Pulmonary artery endothelial cell (primary cell): ENCODE measurements at places on chromosomes 16 and 17.

DNA sequence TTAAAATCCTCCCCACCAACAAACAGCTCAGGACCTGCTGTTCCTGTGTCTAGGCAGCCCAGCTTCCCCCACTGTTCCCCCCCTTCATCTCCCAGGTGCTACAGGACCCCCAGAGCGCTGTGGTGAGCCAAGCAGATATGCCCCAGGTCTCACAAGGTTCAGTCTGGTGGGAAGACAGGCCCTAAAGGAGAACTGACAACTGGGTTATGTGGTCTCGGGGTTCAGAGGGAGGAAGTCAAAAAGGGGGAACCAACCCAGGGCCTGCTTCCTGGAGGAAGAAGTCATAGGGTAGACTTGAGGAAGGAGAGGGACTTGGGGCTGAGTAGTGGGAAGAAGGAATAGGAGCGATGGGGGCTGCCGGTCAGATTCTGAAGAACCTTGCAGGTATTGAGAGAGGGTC is 2.6 kb downstream of the RIPOR1 start:
- no peak for DNase-seq

DNA sequence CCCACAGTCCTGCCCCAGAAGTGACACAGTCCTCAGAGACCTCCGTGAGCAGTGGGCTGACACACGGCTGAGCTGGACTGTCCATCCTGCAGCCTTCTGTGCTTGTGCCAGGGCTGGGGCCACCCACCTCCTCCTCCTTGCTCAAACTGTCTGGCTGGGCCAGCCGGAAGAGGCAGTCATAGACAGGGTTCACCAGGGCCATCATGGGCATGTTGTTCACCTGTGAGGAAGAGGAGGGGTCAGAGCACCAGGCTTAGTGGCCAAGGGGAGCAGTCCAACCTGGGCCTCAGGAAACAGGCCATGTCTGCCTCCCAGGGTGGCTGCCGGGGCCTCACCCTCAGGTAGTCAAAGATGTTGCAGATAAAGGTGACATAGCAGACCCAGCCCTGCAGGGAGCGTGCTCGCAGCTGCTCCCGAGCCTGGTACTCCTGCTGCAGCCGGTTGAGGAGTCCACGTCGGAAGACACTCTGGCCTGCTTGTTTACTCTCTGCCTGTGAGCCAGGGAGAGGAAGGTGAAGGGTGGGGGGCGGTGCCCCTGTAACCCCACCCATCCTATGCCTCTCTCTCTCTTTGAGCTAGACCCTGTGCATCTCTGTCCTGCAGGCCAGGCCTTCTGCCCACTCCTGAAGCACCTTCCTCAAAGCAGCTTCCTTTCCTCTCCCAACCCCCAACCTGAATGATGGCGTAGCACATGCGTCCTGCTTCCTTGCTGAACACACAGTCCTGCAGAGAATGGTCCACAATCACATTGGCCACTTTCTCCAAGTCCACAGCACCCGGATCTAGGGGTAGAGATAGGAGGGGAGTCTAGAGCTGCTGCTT is 3.4 kb downstream of the MIF4GD start:
- no peak for DNase-seq

- DNase-seq: no peak
These were observed 15.6 kb upstream of the CBFB start for GRCh38 chr16:67013233-67013822.

DNA sequence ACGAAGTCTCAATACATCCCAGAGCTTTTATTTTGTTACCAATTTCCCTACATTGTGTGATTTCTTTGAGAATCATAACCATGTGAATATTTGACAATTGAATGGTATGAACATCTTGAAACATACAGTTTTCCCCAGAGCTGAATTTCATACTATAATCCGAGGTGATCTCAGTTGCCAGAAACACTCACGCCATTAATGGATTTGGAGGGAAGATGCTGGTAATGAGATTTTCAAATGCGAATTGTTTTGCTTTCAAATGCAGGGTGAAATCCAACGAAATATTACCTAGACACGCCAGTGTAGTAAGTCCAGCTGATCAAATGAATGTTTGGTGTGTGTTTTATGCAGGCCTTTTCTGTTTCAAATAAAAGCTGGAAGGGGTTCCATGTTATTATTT is 277.8 kb upstream of the CDH5 start:
- DNase-seq: no peak

DNA sequence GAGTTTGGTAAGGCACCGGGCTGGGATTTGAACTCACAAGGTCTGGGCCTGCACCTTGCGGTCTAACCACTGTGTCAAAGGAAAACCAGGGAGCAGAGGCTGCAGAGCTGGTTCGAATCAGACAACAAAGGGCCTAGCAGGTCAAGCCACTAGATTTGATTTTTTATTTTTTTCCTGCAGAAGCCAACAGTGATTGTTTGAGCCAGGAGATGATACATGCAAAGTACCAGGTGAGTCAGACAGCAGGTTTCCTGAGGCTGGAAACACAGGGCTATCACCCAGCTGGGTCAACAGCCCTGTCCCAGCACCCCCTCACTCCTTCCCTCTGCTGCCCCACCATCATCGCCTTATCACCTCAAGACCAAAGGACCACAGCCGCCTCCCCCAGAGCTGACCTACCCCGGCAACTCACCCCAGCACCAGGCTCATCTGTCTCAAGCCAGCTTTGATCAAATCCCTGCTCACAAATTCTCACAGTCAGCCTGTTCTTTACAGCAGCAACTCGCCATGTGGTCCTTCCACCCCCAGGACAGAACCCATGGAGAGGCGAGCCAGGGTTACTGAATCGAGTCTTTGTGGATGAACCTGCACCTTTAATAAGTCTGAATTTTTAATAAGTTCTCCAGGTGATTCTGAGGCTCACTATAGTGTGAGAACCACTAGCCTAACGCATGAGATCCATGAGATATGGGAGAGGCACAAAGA is 13.0 kb upstream of the KRT19 start:
- DNase-seq: no peak

GRCh38 chr17:63476854-63477479 is at the start of gene ACE:
Gene ACE (plus strand): TSS chr17:63477061. CDS start chr17:63477095, 34 bp downstream.
- DNase-seq: no peak

- DNase-seq: no peak
These were observed 1.1 kb upstream of the ADGRG1 start for GRCh38 chr16:57627184-57627871.

DNA sequence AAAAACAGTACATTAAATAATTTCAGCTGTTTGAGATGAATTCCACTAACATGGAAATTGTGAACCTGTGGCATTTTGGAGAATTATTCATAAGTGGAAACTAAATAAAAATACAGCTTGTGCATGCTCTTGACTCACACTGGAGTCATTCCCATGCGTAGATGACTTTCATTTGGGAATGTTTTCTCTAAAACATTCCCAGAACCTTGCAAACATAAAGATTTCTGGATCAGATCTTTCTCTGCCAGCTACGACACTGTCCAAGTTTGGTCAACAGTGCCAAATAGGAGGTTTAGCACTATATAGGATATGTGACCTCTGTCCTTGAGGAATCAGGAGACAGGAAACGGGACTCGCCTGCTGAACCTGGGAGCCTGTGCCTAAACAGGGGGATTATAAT is 400.9 kb downstream of the SLC39A11 start:
- no peak for DNase-seq

DNA sequence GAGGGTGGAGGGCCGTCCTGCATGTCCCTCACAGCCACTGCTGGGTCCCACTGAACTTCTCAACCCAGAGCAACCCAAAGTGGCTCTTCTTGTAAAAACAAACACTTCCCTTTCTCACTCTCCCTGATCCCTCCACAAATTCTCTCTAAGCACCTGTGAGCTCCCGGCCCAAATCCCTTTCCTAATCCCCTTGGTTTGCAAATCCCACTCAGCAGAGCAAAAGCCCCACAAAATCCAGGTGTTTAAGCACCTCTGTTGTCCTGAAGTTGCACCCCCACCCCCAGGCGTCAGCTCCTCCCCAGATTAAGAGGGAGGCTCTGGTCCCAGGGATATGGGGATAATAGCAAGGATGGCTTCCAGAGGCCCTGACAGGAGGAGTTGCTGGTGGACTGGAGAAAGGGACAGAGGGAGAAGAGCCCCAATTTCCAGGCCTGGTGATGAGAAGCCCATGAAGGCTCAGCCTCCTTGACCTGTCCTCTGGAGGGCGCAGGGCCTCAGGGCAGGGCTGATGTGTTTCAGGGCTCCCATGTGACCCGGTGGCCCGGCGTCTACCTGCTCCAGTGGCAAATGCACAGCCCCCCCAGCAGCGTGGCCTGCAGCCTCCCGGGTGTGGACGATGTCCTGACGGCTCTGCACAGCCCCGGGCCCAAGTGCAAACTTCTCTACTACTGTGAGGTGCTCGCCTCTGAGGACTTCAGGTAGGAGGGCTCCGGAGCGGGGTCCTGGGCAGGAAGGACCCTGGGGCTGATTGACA is 23.0 kb downstream of the NAGPA start:
- no peak for DNase-seq

GRCh38 chr16:6977916-6978315 is 354.7 kb upstream of the RBFOX1 start:
- no peak for DNase-seq

DNA sequence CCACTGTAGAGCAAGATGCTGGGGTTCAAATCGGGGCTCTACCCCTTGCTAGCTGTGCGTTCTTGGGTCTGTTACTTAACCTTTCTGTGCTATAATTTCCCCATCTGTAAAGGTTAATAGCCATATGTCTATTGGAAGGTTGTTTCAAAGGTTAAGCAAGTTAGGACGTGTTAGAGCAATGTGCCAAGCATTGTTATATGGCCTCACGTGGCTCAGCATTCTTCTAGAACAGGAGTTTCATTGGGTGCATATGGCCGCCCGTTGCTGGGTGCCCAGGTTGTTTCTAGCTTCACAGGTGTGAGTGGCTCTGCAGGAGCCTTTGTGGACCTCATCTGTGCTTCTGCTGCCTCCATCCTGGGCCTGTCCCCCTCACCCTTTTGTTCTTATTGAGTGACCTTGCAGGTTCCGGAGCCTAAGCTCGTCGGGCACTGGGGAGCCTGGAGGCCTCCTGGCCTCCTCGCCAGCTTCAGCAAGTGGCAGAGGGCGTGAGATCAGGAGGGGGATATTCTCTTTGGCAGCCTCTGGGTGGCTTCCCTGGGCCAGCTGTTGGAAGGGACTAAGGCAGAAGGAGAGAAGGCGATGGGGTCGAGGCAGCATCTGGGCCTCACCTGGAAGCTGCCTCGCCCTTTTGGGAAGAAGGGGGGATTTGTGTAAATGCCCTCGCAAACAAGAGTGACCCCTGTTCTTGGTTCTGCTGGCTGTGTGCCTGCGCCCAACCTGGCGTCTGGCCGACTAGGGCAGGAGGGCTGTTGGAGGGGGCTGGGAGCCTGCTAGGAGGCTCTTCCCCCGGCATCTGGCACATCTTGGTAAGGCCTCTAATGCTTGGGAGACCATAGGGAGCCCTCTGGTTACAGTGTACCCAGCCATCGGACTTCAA is 80.2 kb upstream of the CIBAR2 start:
- DNase-seq: no peak

DNA sequence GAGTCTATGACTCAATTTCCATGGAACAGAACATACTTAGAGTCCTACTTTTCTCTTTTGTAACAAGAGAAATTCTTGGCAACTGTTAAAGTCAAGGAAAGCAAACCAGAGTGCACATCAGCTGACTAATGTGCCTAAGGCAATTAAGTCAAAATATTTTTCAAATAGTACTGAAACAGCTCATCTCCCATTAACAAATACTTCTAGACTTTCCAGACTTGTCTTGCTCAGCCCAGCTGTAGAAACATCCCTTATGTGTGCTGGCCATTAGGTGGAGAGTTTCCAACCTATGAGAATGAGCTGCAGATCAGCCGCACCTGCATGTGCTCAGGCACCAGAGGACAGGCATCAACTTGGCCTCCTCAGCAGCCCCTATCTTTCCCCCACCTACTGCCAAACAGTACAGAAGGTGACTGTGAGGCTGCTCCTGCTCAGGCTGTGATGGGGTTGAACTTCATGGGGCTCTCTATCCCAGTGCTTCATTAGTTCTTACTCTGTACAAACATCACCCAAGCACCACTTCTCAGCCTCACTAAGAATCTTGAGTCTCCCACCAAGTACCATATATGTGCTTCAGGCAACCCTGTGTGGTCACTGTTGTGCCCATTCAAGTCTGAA is 32.2 kb downstream of the TEX2 start:
- DNase-seq: peak; percentile 57

- DNase-seq: no peak
These were observed 9.4 kb upstream of the ABCC3 start for GRCh38 chr17:50625032-50625871.

- peak; percentile 50 for DNase-seq
These were observed 1.2 kb downstream of the MMP2 start for GRCh38 chr16:55480228-55480655.

- DNase-seq: no peak
These were observed 121.5 kb downstream of the KATNIP start for GRCh38 chr16:27671410-27671809.

GRCh38 chr17:67995570-67996263 is 552 bp downstream of the C17orf58 start:
- no peak for DNase-seq

- peak; percentile 22 for DNase-seq
These were observed 1.7 kb upstream of the KPNA2 start for GRCh38 chr17:68033636-68034451.

DNA sequence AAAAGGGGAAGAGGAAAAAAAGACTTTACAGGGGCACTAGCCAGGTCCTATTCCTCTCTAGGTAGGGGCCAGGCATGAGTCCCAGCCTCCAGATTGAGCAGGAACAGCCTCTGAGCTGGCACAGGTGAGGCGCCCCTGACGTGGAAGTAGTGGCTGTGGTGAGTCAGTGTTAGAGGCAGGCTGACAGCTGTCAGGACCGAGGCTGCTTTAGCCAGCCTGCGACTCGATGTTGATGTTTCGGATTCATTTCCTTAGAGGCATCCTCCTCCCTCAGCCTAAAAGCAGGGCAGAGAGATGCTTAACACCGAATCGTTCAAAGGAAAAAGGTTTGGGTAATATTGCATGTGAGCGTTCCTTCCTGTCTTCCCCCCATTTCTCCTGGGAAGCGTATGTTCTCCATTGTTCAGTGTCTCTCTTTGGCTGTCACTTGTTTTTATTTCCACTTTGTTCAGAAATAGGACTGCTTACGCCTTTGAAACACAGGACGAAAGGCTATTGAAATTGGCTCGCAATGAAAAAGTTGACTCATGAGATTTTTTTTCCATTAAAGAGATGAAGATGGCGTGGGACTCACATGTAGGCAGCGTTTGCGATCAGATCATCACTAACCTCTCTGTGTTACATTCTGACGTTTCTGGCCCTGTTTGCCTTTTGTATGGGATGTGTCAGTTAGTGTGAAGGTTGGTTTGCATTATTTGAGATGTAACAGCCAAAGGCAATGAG is 1.3 kb downstream of the KIAA0513 start:
- no peak for DNase-seq
